ENCODE measurements at places on chromosomes 5 and 9.
A peak's percentile ranks its signal among the peaks of the same experiment; 100 is the strongest.

GRCh38 chr5:132788508-132788907 lies 11.5 kb upstream of the SEPTIN8 start:
- DNase-seq, result no peak

DNA sequence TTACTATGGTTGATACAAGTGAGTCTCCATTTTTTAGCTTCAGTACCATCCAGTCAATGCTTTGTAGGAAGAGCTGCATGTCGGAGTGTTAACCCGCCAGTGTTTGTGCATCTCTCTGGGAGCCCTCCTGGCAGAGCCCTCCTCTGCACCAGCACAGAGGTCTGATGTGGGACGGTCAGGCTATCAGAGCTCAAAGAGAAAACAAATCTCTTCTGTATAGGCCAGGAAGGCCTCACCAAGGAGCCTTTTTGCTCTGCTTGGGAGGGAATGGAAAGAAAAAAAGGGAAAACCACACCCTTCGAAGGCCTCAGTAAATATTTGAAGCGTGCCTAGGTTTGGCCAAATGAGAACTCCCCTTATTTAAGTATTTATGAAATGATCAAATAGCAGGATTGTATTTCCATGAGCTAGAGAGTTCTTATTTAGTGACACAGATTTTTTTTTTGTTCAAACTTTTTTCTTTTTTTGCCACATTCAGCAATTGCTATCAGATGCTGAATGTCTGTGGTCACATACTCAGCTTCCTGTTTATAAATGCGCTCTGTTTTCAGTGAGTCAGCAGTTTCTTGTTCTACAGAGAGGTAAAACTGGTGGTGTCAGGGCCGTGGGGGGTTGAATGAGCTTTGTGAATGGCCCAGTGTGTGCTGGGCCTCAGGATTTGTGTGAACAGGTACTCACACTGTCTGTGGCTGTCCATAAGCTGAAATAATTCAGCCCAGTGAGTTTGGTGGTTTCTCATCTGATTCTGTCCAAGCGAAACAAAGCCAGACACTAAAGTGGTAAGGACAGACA lies 226.6 kb downstream of the SNX18 start:
- peak; percentile 97 for DNase-seq

DNA sequence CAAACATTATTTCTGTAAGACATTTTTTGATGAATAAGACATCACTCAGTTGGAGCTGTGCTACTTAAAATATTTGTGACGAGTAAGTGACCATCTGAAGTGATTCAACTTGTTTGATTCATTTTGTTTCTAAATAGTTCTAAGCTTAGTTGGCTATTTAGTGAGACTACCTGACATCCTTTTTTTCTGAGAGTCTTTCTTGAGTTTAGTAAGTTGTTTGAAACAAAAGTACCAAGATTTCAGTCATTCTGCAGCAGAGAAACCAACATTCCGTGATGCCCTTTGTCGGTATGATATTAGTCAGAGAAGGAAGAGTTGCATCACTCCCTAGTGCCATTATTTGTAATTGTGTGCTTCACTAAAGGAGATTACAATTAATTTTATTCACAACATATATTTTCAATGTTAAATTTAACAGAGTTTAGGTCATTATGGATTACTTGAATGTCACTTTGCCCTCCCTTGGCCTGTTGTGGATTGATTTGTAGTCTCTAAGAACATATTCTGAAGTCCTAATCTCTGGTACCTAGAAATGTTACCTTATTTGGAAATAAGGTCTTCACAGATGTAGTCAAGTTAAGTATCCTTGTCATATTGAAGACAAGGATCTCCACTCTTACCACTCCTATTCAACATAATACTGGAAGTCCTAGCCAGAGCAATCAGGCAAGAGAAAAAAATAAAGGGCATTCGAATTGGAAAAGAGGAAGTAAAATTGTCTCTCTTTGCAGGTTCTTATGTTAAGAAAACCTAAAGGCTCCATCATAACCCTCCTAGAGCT lies 212.2 kb downstream of the PCSK1 start:
- DNase-seq, result no peak

GRCh38 chr9:93094658-93095204 lies 1.3 kb upstream of the CARD19 start:
- DNase-seq, result no peak

GRCh38 chr9:7542693-7543092 lies 256.9 kb downstream of the DMAC1 start:
- no peak for DNase-seq

GRCh38 chr9:37566716-37567115 lies 9.5 kb downstream of the FBXO10 start:
- no peak for DNase-seq

GRCh38 chr5:88847420-88847819 lies 35.6 kb downstream of the MEF2C start:
- no peak for DNase-seq

- no peak for DNase-seq
Measured at GRCh38 chr5:160357394-160357793, 13.0 kb downstream of the C1QTNF2 start.

GRCh38 chr9:93260263-93261066 lies 76.5 kb downstream of the WNK2 start:
- DNase-seq, result no peak

GRCh38 chr9:79280691-79281090 lies 291.1 kb upstream of the TLE4 start:
- no peak for DNase-seq

DNA sequence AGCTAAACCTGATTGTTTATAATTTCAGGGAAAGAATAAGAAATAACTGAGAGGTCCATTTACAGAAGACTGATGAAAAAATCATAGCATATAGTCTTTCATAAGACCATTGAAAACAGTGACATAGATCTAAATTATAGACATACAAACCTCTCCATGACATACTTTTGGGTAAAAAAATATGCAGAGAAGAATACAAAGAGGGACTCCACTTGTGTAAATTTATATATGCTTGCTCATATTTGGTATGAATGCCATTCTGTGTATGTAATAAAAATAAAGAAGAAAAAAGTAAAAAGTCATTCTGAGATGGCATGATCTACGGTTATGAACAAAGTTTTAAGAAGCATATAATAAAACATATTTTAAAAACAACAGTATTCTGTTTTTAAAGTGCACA lies 310.7 kb downstream of the ASTN2 start:
- DNase-seq, result no peak

- DNase-seq, result no peak
Measured at GRCh38 chr5:98105681-98106080, 667.8 kb upstream of the RGMB start.

DNA sequence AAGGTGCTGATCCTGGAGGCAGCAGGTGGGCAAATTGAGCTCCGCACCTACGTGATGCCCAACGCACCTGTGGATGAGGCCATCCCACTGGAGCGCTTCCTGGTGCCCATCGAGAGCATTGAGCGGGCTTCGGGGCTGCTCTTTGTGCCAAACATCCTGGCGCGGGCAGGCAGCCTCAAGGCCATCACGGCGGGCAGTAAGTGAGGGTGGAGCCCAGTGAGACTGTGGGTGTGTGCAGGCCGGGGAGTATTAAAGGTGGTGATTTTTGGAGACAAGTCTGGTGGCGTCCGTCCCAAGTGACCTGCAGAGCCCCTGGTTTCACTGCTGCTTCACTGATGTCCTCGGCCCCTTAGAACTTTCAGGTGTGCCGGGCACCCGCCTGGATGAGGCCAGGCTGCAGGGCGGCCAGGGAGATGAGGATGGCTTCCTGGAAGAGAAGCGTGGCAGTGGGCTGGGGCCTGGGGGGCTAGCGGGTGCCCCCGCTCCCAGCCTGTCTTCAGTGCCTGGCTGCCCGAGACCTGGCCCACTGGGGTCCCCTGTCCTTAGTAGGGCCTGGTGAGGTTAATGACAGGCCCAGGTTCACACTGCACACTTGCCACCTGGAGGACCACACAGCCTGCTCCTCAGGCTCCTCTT lies 4.2 kb downstream of the ENDOG start:
- no peak for DNase-seq

DNA sequence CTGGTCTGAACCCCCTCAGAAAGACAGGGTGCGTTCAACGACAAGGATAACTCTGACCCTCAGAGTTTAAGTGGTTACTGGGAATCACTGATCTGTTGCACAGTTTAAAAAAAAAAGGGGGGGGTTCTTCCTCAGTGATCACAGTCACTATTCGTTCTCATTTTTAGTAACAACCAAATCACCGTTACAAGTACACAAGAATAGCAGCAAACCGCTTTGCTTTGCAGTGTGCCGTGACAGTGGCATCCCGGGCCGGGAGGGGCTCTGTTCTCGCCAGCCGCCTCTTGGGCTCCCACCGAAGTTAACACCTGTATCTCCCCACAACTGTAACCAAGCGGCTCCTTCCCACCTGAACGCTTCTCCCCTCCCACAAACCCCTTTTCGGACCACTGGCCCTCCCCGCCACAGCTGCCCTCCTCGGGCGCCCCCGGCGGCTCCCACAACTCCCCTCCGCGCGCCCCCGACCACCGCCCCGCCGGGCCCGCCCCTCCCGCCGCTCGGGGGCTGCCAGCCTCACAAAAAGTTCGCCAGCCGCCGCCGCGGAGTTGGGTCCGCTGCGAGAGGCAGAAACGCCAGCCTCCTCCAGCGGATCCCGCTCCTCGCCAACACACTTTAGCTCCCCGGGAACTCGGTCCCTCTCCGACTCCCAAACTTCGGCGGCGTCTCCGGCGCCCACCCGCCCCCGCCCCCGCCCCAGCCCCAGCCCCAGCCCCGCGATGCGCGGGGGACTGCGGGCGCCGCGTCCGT lies 1.2 kb downstream of the SSBP2 start:
- DNase-seq, result no peak

GRCh38 chr5:50441493-50441955 lies 436 bp upstream of the EMB start:
- DNase-seq, result no peak

GRCh38 chr9:38362852-38363588 lies 29.5 kb upstream of the ALDH1B1 start:
- peak; percentile 63 for DNase-seq

DNA sequence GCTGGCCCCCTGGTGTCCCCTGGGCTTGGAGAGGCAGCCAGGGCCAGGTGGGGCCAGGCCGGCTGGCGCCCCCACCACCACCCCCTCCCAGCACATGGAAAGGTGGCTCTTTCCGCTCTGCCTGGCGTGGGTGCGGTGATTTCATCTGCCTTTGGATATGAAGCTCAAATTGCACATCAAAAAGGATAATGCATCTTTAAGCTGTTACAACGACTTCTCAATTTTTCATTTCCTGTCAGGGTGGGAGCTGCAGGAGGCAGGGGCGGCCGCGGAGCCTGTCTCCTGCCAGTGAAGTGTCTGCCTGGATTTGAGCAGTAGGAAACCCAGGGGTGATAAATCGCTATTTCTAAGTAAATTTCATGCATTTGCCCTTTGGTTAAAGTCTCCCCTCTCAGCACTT lies 169.2 kb upstream of the MVB12B start:
- no peak for DNase-seq

DNA sequence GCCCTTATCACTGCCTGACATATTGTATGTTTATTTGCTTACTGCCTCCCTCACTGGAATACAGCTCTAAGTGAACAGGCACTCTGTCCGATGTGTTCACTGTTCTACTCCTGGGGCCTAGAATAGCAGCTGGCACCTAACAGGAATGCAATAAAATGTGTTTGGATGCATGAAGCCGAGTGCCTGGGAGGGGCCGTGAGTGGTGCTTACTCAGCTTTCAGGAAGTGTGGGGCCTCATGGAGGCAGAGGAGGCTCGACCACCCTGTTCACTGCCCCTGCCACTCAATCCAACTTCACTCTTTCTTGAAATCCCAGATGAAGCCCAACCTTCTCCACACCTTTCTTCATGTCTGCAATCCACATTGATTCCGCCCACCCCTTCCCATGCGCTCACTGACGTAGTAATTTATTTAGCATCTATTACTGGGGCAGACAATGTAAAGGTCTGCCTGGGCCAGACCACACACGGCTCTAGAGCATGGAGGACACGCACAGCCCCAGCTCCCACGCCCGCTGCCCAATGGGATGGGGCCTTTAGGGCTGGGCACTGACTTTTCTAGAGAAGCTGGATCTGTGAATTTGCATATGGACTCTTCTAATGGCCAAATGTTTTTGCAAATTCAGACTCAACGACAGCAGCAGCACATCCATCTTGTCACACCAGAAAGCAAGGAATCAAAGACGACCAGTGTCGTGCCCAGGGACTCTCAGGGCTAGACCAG lies 21.3 kb downstream of the TBC1D9B start:
- no peak for DNase-seq

GRCh38 chr9:116632990-116633838 lies 53.9 kb upstream of the TRIM32 start:
- no peak for DNase-seq

DNA sequence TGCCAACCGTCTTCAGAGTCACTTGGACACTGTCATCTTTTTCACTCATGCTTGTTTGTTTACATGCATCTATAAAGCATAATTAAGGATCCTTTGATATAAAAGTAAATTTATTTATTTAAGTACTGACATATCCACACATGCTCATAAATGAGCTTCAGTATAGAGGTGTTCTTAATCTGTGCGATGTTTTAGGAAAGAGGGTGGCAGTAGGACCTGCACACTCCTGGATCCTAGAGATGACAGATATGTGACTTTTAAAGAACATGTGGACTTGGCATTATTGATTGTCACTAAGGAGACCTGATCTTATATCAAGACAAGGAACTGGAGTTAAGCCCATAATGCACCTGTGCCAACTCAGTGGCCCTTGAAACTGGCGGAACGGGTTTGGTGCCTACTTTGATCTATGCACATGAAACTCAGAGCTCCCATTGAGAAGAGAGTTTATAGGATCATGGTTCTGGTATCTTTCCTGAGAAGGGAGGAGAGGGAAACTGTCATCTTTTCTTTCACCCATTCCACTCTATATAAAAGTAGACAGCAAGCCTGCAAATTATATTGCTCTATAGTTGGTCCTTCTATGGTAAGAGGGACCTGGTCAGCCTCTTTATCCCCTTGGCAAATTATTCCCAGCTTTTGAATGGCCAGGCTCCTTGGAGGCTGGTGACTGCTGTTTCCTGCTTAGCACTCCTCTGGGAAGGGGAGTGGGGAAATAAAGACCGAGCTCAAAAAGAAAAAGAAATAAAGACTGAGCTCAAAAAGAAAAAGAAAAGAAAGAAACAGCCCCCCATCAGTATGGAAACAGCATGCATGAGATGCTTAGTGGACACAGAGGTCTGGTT lies 57.8 kb upstream of the LIFR start:
- no peak for DNase-seq
